Pancreas (tissue), 10 donors: ENCODE measurements at places on chromosomes 11 and 22. TPM values are rescaled to one million over a fixed set of nuclear protein-coding genes. Genes with fewer than 3 reads are reported as not detected.
A peak's percentile ranks its signal among the peaks of the same experiment; 100 is the strongest.

- no peak for DNase-seq
Measured at GRCh38 chr11:113334183-113334582, 19.8 kb downstream of the TTC12 start.

DNA sequence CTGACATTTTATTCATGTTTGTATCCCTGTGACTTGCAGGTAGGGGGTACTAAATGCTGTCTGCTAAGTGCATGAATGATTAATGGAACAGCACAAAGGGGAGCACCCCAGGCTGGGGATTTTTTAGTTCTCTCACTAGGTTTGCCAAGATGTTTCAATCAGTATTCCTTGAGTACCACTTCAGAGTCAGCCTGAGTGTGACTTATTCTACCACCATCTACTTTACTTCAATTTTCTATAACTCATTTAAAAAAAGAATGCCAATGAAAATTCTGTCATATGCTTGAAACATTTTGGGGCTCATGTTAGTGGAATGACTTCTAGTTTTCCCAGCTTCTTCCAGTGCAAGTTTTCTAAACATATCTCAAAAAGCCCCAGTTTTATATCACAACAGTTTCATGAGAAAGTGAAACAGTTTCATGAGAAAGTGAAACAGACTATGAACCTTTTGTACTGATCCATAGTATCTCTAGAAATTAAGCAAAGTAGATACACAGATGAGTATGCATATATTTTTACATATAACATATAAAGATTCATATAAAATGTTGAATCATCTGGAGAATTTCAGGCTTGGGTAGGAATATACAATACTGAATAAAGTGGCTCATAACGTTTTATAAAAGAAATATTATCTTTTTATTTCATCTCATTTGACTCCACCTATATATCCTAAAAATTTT lies 252.4 kb downstream of the GRM5 start:
- DNase-seq = no peak

The CRYBA4 gene
- not detected for total RNA-seq

GRCh38 chr11:95764267-95764898 lies 25.2 kb downstream of the FAM76B start:
- DNase-seq = no peak

DNA sequence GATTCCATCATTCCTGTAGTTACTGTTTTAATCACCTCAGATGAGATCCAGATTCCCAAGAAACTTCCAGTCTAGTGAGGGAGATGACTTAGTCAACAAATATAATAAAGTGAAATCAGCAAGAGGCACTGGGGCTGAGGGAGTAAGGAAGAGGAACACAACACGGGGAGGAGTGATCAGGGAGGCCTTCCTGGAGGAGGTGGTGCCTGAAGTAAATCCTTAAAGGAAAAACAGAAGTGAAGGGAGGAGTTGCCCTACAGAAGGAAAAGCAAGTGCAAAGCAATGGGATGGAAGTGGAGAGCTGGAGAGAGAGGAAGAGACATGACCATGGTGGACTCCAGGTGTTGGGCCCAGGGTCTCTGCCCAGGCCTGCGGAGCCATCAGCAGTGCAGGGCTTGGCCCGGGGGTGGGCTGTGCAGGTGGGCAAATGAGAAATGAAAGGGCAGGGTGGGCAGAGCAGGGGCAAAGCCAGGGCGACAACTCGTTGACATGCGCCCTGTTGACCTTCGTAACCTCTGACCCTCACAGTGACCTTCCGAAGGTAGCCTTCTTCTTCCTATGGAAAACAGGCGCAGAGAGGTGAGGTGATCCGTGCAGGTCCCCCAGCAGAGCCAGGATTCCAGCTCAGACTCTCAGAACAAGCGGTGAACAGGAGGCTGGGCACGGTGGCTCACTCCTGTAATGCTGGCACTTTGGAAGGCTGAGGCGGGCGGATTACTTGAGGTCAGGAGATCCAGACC lies 12.1 kb upstream of the PPARA start:
- no peak for DNase-seq

The PYGM gene
- 0.55 TPM for total RNA-seq

The ELMOD1 gene
- total RNA-seq = not detected

The BCO2 gene
- total RNA-seq = 3.2 TPM

The LRRN4CL gene
- total RNA-seq = 0.32 TPM

- no peak for DNase-seq
Measured at GRCh38 chr11:18313965-18314763, 7.8 kb downstream of the HPS5 start.

The KRTAP5-10 gene
- total RNA-seq = not detected

DNA sequence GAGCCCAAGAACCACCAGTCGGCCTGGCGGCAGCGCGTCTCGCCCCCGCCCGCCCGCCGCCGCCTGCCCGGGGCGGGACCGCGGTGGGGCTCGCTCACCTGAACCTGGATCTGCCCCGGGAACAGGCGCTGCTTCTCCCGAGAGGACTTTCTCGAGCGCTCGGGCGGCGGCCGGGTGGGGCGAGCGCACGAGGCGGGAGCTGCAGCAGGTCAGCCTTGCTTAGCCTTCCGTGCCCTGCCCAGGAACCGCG lies 133 bp downstream of the MYH9 start:
- DNase-seq = no peak

The MAPK8IP2 gene
- 2.4 TPM for total RNA-seq

DNA sequence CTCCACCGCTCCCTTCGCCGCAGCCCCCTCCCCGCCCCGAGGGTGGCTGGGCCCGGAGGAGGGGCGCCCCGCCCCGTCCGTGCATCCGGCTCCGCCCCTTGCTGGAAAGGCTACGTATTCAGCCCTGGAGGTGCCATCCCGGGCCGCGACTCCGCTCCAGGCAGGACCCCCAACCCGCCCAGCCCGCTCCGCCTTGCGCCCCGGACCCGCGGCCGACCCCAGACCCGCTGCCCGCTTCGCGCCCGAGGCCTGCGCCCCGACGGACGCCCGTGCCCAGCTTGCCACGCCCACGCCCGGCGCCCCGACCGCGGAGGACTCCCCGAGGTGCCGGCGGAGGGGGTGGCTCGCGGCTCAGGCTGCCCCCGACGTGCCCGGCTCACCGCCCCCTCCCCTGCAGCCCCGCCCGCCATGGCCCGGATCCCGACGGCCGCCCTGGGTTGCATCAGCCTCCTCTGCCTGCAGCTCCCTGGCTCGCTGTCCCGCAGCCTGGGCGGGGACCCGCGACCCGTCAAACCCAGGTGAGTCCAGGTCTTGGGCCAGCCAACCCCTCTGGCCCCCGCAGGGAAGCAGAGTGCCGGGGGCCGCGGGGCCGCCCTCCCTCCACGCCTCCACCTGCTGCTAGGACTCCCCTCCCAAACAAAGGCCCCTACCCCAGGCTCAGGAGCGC lies at the start of gene ADM2:
TSS of gene ADM2 (plus strand) at position 104 of the 667 bp plus-strand sequence. CDS start at position 409, 305 bp downstream.
- peak; percentile 81 for DNase-seq

DNA sequence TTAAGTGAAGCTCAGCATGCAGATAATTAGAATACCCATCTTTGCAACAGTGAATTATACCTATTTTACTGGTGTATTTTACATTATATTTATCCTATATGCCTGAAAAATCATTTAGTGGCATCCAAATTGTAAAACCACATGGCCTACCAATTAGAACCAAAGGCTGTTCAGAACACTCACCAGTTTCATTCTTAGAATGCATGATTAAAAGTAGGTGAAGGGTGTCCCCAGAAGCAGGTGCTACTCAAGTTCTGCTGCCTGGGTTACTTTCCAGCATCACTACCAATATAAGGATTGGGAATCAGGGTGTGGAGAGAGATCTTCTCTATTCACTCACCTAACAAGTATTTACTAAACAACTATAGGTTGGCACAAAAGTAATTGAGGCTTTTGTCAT lies 103.3 kb downstream of the SGSM3 start:
- no peak for DNase-seq

DNA sequence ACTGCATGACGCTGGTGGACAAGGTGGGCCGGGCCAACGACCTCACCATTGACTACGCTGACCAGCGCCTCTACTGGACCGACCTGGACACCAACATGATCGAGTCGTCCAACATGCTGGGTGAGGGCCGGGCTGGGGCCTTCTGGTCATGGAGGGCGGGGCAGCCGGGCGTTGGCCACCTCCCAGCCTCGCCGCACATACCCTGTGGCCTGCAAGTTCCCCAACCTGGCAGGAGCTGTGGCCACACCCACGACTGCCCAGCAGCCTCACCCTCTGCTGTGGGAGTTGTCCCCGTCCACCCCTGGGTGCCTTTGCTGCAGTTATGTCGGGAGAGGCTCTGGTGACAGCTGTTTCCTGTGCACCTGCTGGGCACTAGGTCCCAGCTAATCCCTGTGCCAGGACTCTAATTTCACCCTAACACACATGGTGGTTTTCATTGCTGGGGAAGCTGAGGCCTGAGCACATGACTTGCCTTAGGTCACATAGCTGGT lies 49.0 kb upstream of the PPP6R3 start:
- DNase-seq = no peak

The OR10A2 gene
- not detected for total RNA-seq

GRCh38 chr11:132821499-132821898 lies 710.8 kb downstream of the OPCML start:
- DNase-seq = no peak

DNA sequence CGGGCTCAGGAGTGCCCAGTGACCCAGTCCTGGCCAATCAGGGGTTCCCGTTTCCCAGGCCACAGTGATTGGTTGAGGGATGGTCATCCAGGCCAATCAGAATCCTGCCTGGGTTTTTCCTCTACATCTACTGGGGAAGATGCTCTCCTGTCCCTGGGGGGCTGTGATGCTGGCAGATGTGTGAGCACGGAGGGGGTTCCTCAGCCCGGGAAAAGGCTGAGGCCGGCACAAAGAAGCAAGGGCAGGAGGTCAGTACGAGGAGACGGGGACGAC lies 171.2 kb downstream of the CTTN start:
- DNase-seq = no peak
